Fibroblast of gingiva (primary cell): ENCODE measurements at places on chromosomes 2 and 18.

DNA sequence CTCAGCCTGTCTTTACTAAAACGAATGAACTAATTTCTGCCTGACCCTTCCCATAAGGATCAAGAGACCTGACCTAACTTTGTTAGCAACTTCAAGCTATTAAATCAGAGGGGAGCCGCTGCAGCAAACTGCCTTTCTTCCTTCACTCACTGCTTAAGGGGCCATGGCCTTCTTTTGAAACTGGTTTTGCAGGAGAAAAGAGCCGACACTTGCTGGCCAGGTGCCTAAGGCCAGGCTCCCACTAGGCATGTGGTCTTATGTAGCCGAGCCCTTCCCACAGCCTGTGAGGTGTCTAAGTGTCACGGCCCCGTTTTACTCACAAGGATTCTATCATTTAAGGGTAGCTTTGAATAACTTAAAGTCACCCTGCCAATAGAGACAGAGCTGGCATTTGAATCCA lies 130.8 kb downstream of the ZNF236 start:
- no peak for DNase-seq

DNA sequence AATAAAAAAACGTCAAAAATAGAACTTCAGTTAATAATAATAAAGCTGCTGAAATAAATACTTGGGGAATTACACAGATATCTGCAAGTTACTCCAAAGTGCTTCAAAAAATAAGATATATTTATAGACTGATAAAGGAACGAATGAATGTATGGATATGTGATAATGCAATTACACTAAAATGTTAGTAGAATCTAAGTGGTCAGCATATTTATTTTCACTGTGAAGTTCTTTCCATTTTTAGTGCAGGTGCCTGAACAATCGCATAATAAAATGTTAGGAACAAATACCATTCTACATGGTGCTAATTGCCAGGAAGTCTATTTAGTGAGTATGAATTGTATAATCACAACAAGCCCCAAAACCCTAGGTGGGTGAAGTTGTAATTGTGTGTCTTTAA lies 169.6 kb upstream of the RGPD4 start:
- no peak for DNase-seq

- DNase-seq = no peak
Observed at GRCh38 chr2:161425728-161426454, 9.8 kb downstream of the TBR1 start.

DNA sequence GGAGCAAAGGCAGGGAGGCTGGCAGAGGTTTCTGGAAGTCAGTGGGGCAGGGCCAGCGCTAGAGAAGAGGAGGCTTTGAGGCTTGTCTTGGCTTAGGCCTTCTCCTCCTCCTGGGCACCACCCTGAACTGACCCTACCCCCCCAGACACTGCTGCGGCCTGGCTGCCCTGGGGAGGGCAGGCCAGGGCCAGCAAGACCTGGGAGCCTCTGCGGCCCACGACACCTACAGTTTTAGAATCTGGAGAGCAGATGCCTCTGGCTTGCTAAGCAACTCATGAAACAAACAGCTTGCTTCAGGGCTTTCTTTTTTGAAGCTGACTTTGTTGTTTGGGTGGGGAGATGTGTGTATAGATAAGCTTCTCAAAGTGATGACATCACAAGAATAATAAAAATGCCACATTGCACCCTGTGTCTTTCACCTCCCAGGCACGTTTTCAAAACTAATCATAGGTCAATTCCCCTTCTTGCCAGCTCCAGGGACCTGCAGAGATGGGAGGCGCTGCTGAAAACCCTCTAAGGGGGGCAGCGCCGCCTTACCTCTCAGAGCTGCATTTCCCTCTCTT lies 46.2 kb upstream of the SMAD7 start:
- DNase-seq = peak; percentile 72

DNA sequence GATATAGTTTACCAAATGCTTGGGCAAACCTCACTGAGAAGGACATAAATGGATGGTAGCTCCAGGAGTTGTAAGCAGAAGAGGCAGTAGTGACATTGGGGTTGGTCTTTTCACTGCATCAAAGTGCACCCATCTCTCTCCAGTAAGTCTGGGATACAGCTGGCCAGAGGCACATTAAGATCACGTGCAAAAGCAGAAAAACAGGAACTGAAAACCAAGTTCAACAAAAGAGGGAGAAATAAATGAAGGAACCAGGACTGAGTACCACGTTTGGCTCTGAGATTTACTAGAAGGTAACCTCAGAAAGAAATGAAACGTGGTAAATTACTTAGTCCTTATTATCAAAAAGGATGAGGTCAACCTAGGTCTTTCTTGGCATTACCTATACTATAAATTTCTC lies 259.2 kb downstream of the OSR1 start:
- no peak for DNase-seq

- no peak for DNase-seq
Observed at GRCh38 chr18:41587976-41588375, 367.1 kb upstream of the PIK3C3 start.

DNA sequence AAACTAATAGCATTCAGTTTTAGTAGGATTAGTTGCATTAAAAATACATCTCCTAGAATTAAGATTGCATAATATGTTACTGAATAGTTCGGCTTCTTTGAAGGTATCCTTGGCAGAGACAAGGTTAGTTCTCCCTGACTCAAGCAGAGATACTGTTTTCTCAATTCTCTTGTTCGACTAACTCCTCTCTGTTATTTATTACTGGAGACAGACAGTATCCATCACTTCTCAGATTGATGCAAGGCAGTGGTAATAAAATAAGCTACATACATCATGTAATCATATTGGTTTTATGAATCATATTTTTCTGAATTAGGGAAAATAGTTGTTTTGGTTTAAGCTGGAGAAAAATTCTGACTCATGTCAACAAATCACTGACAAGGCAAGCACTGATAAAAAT lies 134.8 kb downstream of the SLC8A1 start:
- DNase-seq = no peak

- DNase-seq = no peak
Observed at GRCh38 chr2:213316001-213316735, 31.9 kb downstream of the SPAG16 start.

DNA sequence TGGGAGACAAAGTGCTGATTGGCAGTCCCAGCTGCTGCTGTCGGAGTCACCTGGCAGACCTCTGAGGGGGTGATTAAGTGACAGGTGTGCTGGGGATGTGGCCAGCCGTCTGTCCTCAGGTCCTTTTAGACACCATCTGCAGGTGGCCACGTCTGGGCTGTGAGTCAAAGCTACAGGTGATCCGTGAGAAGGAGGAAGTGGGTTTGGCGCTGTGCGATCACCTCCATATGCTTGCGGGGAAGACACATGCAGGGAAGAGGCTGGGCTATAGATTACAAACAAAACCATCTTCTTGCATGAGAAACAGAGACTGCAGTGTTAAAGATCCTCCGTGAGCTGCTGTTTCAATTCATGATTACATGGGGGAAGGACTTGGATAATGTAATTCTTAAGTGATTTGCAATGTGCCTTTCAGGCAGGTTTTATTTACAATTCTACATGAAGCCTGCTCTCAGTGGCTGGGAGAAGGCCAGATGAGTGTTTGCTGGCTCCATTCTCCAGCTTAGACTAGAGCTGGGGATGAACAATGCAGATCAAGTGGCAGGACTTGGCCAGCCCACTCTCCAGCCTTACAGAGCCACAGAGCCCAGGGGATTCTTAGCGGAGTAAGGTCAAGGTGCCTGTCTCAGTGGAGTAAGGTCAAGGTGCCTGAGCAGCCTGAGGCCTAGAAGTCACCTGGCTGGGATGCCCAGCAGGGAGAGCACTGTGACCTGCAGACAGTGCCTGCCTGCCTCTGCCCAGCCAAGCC lies 87.8 kb downstream of the LYPD1 start:
- no peak for DNase-seq

DNA sequence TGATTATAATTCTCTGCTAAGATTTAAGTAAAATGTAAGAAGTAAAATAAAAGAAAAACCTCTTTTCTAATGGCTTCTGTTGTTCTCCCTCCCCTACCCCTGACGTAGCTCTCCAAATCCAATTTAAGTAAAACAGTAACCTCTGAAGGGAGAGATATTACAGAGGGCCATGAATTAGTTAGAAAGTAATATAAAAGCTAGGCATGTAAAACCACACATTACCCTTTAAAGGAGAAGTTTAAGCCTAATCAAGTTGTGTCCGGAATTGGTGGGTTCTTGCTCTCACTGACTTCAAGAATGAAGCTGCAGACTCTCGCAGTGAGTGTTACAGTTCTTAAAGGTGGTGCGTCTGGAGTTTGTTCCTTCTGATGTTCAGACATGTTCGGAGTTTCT lies 116.9 kb upstream of the SCN7A start:
- DNase-seq = no peak

- DNase-seq = no peak
Observed at GRCh38 chr2:84939426-84940087, 31.4 kb upstream of the KCMF1 start.

- no peak for DNase-seq
Observed at GRCh38 chr2:100856732-100857131, 36.8 kb downstream of the NPAS2 start.

- no peak for DNase-seq
Observed at GRCh38 chr18:10391506-10391905, 62.9 kb upstream of the APCDD1 start.

- no peak for DNase-seq
Observed at GRCh38 chr18:27549335-27550039, 364.4 kb upstream of the CHST9 start.

DNA sequence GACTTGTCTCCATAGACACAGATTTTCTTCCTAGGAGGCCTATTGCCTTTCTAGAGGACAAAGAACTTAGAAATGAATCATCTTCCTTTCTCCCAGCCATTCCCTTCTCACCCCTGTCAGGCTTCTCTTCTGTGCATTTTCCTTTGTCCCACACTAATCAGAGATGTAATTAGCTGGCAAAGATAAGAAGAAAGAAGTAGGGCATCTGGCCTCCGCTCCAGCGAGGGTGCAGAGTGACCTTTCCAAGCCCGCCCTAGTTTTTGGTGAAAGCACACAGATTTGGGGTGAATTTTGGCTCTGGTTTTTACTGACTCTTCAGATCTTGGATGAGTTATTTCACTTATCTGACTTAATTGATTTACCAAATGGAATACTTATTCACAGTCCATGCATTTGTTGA lies 626.5 kb downstream of the ZEB2 start:
- no peak for DNase-seq

- no peak for DNase-seq
Observed at GRCh38 chr18:3757361-3757760, 307.4 kb downstream of the TGIF1 start.

DNA sequence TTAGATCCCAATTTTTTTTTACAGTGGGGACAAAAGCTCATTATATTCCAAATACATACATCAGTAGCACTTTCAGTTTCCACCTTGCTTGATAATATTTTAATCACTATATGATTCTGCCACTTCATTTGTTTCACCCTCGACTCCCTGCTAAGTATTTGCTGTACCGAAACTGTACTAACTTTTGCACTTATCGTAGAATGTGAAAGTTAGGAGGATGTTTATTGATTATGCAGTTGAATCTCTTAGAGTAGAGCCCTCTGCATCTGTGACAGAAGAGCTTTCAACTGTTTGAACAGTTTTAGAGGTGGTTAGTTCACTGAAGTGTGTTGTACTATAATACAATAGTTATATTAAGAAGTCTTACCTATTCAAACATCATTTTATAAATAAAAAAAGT lies 20.8 kb downstream of the NCOA1 start:
- DNase-seq = no peak

DNA sequence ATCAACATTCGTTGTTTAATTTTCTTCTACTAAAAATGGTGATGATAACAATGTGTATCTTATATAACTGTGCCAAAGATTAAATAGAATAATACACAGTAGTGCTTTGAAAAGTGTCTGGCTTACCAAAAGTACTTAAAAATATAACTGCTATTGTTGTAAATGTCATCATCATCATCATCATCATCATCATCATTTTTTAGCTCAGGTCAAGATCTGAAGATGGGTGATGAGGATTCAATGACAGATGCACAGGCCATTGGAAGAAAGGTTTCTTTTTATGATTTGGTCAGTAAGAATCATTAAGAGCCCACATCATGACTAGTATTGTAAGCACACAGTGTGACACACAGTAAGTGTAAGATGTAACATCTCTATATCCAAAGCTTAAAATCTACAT lies 795.2 kb downstream of the SLC4A3 start:
- no peak for DNase-seq

- no peak for DNase-seq
Observed at GRCh38 chr2:149184991-149185390, 145.4 kb upstream of the LYPD6 start.

GRCh38 chr18:36513556-36513955 lies 216.0 kb downstream of the FHOD3 start:
- DNase-seq = no peak

DNA sequence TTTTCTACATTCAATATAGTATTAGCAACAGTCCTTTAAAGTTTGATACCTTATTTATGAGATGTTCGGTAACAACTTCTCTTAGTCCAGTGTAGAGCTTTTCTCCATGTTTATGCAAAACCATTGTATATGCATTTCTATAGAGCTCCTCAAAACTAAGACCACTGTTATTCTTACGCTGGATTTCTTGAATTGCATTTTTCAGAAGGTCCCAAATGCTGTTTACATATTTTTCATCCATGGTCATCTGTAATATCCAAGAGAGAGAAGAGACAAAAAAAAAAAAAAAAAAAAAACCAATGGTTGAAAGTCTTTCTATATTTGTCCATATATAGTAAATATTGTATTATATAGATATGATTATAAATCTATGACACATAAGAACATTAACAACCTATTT lies 27.6 kb downstream of the CUL3 start:
- no peak for DNase-seq

DNA sequence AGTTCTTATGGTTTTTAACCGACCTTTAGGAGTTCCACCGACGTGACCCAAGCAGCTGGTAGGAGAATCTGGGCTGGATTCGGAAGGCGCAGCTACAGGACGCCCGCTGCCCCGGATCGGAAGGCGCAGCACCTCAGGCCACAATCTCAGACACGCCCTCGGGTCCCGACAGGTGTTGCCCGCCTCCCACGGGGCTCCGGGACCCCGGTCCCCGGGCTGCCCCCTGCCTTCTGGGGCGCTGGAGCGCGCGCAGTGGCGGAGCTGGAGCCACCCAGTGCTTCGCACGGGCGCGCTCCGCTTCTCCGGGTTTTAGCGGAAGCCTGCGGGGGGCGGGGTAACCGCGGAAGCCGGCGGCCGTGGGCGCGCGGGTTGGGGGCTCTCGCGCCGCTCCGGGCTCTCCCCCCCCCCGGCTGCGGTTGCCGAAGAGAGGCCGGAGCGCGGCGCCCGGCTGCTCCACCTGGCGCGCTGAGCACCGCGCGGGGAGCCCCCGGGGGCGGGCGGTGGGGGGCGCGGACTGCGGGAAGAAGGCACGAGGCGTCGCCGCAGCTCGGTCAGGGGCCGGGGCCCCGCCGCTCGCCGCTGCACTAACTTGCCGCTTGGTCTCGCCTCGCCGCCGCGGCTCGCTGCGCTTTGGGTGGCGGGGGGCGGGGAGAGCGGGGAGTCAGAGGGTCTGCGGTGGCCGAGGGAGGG lies 718.8 kb downstream of the DPP10 start:
- DNase-seq = no peak

- DNase-seq = peak; percentile 58
Observed at GRCh38 chr2:216372761-216373291, 543 bp upstream of the MARCHF4 start.

- DNase-seq = peak; percentile 2
Observed at GRCh38 chr18:31648966-31649429, 35.4 kb downstream of the B4GALT6 start.
